ENCODE measurements at places on chromosomes 6 and 20.

- no peak for DNase-seq
Observed at GRCh38 chr6:89602166-89602565, 36.4 kb downstream of the LYRM2 start.

DNA sequence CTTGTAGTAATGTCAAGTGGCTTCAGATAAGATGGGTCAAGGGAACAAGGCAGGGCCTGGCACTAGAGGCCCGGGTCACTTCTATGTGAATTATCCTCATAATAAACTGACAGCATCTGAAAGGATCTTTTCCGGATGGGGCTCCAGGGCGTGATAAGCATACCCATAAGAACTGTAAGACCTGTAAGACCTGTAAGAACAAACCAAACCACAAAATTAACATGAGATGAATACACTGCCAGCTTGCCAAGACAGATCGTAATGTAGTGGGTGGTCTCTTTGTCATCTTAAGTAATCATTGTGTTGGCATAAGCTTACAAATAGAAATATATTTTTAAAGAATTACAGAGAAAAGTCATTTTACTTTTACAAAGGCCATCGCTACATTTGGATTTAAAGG lies 334.9 kb downstream of the RFPL4B start:
- DNase-seq = no peak

DNA sequence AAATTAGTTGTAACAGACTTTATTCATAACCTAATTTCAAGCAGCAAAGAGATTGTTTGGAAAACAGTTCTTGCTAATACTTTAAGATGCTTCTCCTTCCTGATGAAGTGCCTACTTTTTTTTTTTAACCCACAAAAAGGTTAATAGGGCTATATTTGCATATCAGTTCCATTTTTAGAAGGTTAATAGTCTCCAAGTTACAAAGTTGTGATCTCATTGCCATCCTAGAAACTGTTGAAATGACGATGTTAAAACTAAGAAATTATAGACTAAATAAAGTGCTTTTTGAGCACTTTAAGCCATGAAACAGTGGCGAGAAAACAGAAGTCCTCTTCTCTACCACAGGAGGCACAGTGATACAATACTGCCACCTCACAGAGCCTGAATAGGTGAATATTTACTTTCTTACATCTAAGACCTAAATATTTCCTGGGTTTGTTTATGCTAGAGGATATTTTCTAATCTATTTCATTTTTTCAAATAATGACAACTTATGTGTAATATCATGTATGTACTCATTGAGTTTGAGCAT lies 5.3 kb downstream of the RNF144B start:
- DNase-seq = no peak

DNA sequence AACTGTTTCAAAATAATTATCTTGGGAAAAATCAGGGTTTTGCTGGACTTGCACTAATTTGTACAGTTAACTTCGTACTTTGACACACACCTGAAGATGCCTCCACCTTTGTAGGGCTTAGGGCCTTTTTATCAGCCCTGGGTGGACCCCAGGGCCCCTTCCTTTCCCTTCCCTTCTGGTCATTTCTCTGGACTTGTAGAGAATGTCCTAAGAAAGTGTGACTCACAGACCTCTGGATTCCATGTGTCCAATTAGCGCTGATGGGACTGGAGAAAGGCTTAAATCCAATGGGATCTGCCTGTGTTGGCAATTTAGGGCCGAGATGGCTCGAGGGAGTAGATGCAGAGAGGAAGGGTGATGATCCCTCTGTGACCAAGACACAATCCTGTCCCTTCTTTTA lies 9.3 kb downstream of the TRIM15 start:
- no peak for DNase-seq

- no peak for DNase-seq
Observed at GRCh38 chr6:14278446-14278845, 160.9 kb downstream of the CD83 start.

DNA sequence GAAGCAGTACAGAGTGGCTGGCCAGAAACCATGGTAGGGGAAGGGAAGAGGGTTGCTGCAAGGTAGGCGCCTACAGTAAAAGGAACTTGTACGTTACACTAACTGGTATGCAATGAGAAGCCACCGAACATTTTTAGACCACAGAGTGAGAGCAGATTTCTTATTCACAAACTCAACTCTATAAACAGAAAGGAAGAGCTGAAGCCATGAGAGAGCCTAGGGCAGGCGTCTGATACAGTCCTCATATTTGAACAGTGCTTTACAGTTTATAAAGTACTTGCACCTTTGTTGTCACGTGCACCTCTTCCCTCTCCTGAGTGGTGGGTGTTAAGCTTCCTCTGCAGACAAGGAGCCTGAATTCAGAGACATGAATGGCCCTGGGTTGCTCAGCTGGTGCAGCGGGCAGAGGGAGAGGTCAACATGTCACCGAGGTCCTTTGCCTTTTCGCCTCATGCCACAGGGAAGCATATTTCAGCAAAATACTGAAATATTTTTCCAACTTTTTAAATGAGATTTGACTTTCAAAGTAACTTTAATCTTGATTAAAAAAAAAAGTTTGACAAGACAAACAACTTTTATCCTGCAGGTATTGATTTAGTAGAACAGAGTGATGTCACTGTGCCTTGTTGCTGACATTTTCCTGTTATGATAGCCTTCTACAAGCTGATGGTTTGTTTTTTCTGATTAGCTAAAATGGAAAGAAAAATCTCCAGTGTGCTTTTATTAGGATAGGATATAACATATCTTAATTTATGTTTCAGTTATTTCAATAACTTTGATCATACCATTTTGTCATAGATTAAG lies 23.8 kb downstream of the UST start:
- DNase-seq = no peak

DNA sequence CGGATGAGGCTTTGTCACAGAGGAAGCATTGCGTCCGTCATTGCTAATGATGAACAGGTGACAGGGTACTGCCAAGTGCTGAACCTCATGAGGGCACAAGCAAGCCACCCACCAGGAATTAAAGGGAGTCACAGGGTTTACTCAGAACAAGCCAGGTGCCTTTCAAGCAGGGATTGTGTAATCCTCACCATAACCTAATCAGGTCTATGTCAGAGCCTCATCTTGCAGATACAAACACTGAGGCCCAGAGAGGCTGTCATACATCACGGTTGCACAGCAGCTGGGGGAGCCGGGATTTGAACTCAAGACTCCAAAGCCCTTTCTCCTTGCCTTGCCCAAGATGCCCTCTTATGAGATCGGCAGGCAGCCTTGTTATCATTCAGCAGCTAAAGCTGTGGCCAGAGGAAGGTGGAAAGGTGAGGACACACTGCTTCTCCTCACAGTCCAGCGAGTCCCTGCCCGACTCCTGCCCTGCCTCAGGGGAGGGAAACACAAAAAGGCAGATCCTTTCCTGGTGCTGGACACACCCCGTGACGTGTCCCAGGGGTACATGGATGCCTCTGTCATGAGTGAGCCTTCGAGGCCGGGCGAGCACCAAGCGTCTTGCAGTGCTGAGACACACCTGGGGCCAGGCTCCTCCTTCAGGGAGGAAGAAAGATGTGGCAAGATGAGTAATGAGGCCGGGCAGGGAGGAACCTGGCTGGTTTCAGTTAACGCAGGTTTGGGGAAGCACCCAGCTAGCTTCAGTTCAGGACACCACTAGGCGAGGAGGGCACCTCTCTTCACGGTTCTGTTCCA lies 214.9 kb downstream of the LY86 start:
- no peak for DNase-seq
